Stimulated activated CD4-positive, alpha-beta T cell treated with anti-CD3 and anti-CD28 coated beads, Interleukin-4, amount 100 ng/mL, for 24 hours (primary cell): ENCODE measurements at places on chromosomes 16 and 17.

GRCh38 chr16:72649254-72649944 lies 398.5 kb downstream of the ZFHX3 start:
- DNase-seq = no peak

DNA sequence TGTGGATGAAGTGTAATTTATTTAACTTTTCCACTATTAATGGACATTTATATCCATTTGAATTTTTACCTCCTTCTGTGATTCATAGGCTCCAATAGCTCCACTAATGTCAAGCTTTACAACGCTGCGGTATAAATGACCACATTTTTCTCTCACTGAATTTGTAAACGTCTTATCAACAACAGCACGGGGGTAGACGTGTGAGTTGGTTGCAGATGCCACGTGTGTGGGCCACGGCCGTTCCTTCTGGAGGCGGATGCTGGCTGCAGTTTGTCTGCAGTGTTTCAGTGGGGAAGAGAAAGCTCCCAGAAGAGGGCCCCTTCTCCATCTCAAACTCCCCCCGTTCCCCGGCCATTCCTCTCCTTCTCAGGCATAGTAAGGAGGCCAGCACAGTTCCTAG lies 68.2 kb upstream of the XYLT1 start:
- no peak for DNase-seq

GRCh38 chr16:82300374-82300951 lies 130.4 kb upstream of the MPHOSPH6 start:
- DNase-seq = no peak

DNA sequence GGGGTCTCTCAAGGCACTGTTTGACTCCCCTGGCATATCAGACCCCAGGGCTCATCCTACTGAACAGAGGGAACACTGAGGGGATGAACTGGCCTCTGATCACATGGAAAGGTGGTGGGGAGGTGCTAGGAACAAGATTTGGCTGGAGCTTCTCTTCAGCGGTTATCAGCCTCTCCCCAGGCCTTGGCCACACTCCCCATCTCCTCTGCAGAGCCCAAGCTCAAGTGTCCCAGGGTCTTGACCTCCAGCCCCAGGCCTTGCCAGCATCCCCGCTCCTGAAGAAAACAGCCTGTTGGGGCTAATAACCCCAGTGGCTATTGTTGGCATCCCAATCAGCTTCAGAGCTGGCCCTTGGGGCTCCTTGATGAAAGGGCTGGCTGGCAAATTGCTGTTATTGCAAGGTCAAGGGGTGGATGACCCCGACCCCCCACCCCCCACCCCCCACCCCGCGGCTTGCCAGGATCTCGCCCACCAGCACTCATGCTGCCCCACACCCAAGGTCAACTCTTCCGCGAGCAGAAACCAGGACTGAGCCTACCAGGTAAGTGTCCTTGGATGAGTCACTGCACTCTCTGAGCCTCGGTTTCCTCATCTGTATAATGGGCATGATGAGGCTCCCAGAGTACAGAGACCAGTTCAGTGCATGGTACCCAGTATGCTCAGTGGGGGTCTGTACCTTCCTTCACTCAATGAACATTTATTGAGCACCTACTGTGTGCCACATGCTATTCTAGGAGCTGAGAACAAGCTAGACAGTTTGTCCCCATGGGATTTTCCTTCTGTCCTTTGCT lies 18.8 kb upstream of the FAM83G start:
- DNase-seq = no peak

- DNase-seq = no peak
Observed at GRCh38 chr17:83091257-83092141, 12.1 kb downstream of the METRNL start.

GRCh38 chr16:57994778-57995177 lies 5.7 kb downstream of the ZNF319 start:
- DNase-seq = peak; percentile 38

GRCh38 chr16:81547194-81547938 lies 102.8 kb downstream of the CMIP start:
- no peak for DNase-seq

DNA sequence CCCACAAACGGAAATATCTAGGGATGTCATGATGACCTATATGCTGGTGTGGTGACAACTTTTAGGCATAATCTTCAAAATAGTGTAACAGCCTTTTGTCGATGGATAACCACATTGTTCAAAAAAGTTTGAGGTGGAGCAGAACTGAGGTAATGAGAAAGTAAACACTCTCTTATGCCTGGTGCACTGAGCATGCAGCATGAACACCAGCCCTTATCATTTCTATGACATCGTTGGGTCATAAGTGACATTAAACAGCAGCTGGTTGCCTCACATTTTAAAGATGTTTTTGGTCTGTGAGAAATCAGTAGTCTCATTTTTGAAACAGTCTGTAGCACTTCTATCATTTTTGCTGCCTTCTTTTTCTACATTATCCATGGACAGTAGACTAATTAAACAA lies 1.8 kb downstream of the KRT23 start:
- no peak for DNase-seq

DNA sequence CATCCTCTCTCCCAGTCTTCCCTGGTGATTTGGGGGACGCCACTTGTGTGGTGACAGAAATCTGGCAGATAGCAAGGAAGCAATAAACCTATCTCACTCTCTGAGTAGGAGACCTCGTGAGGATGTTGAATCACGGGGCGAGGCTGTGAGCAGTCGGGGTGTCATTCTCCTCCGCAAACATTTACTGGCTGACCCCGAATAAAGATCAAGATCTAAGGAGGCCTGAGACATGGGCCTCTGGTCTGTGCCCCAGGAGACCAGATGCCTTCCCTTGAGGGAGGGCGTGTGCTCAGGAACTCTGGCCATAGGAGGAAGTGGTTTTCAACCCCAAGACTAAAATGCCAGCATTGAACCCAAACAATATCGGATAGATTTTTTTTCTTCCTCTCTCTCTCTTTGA lies 53.1 kb downstream of the FOXL1 start:
- no peak for DNase-seq

DNA sequence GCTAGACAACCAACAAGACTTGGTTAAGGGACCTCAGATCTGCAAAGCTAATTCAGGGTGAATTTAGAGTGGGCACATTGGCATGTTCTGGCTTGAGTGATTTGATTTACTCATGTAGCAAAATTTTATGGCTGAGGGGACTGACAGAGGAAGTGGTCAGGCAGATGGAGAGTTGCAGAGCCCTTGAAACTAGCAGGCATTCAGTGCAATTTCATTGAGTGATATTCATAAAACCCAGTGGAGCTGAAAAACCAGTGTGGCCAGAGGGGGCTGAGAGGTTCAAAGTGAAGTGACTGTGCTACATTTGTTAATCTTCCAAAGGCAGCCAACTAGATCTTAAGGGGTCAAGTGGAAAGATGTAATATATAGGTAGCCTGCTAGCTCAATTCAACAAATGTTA lies 2.2 kb upstream of the TMEM94 start:
- DNase-seq = no peak

DNA sequence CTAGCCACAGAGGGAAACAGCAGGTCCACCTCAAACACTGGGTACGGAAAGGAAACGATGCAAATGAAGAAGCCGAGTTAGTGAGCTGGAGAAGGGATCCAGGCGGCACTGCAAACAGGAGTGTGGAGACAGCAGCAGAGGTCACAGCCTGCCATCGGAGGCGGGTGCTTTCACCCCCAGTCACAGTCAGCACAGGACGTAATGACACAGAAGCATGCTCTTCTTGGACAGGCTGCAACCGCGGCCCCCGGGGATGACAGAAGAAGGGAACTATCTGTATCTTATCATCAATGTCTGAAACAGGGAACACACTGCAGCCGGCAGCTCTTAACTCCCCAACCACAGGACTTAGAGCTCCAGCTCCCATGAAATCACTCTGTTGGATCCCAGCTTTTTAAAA lies 16.1 kb upstream of the SLC38A8 start:
- DNase-seq = no peak

GRCh38 chr17:4276514-4276913 lies 12.7 kb upstream of the ANKFY1 start:
- DNase-seq = no peak

DNA sequence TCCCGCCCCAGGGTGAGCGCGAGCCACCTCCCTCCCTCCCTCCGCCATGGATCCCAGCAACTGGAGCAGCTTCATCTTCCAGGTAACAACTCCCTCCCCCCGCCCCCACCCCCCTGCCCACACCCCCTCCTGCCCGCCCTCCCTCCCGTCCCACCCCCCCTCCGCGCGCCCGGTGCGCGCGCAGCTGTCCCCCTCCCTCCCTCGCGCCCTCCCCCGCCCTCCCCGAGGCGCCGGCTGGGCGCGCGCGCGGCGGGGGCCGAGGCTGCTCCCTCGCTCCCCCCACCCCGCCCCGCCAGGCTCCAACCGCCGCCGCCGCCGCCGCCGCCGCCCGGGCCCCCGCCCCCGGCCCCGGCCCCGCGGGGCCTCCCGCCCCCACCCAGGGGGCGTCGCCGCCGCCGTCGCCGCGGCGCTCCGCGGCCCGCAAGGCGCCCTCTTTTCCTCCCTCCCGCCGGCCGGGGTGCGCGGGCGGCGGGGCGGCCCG lies at the start of gene MAZ:
Gene MAZ, plus strand, starts transcription at position 431 of the 481 bp plus-strand sequence. CDS start 173 bp downstream, outside the sequence.
- no peak for DNase-seq

DNA sequence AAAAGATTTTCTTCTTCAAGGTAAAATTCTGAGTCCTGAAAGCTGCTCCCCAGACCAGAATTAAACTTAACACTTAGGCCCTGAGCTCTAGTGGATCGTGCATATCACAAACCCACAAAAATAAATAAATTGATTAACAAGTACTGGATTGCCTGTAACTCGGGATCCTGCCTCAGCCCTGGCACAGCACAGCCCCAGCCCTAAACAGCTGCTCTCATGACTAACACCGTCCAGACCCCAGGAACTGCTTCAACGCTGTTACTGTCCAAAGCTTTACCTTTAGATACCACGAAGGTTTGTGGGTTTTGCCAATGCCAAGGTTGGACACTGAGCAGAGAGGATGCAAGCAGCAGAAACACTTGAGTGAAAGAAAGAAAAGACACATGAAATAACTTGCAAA lies 172.5 kb downstream of the COPRS start:
- DNase-seq = no peak

DNA sequence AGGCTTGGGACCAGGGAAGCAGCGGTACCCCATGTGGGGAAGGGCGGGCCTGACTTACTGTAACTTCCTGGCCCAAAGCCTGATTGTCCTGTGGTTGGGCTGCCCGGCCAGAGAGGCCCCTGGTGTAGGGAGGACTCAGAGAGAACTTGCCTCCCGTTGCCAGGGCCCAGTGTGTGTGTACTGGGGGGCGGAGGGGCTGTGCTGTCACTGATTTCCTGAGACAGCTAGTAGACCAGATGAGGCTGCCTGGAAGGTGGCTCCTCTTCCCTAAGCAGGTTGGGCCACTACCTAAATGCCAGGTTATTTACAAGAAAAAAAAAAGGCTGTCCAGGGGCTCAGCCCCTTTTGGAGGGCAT lies 16.7 kb downstream of the SOCS3 start:
- no peak for DNase-seq

- DNase-seq = no peak
Observed at GRCh38 chr17:79878329-79878947, 39.2 kb upstream of the CBX4 start.

DNA sequence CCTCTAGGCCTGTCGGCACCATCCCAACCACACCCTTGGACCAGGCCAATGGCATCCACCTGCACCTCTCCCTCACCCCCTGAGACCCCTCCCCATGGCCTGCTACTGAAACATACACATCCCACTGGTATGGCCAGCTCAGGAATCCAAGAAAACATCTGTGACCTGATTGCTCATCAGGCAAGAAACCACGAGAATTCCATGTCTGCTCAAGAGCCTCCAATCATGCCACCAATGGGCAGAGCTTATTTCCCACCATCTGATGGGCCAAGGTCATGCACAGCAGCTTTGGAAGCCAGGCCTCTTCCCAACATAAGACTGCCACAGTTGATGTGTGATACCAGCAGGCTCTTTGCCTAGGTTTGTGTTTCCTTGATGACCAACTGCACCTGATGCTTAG lies 190.1 kb downstream of the C16orf78 start:
- no peak for DNase-seq

- DNase-seq = no peak
Observed at GRCh38 chr16:25219070-25219737, 2.5 kb downstream of the AQP8 start.

GRCh38 chr16:1378804-1379303 lies 27.1 kb downstream of the GNPTG start:
- DNase-seq = peak; percentile 78

DNA sequence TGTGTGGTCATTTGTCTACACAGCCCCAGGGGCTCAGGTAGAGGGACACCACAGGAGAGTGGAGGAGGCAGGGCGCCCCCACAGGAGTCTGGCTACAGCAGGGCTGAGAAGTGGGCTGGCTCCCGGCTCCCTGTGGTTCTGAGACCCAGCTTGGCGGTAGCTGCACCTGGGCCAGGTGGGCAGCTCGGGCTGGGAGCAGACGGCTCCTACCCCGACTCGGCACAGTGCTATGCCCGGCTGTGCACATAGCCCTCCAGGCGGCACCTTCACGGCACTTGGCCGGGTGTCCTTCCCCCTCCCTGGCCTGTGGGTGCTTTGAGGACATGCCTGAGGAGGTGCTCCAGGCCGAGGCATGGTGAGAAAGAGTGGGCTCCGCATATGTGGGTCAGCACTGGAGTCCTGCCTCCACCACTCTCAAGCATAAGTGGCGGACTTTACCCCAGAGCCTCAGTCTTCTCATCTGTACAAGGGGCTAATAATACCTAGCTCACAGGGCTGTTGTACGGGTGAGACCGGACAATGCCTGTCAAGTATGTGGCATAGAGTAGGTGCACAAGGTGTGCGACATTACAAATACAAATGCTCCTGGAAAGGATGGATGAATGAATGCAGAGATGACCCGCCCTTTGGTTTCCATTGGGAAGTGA lies 50.1 kb upstream of the JPH3 start:
- DNase-seq = no peak

GRCh38 chr16:66899310-66899944 lies 19.1 kb downstream of the PDP2 start:
- no peak for DNase-seq

GRCh38 chr17:76995387-76996105 lies 127.3 kb downstream of the MGAT5B start:
- DNase-seq = no peak

DNA sequence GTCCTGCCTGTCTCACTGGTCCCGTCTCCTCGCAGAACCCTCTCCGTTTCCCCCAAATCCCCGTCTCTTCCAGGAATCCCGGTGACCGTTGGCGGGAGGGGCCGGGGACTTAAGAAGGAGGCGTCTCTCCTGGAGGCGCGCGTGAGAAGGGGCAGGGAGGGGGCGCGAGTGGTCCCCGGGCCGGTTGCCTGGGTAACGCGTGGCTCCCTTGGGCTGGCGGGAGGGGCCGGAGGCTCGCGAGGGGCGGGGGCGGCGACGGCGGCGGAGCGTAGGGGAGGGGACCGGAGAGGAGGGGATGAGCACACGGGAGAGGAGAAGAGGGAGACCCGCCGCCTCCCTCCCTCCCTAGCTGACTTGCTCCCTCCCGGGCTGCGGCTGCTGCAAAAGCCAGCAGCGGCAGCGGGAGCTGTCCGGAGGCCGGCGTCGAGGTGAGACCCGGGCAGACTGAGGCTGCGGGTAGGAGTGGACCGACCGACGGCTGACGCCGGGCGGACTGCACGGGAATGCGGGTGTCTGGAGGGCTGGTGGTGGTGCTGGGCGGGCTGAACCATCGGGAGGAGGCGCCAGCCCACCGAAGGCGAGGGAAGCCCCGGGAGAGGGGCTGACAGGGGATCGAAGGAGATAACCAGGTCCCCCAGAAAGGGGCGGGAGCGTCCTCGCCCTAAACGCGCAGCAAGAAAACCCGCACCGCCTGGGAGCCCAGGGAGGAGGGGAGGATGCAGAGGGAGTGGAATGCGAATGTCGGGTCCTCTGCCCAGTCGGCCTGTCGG lies at the start of gene PRRT2:
Gene PRRT2, plus strand, starts transcription at position 298 of the 770 bp plus-strand sequence. CDS start 862 bp downstream, outside the sequence.
- DNase-seq = peak; percentile 47

GRCh38 chr16:46885960-46886763 lies 2.0 kb downstream of the GPT2 start:
- no peak for DNase-seq

- DNase-seq = no peak
Observed at GRCh38 chr17:41494524-41494923, 4.8 kb upstream of the KRT36 start.
